ENCODE measurements at places on chromosomes 1 and 21.

DNA sequence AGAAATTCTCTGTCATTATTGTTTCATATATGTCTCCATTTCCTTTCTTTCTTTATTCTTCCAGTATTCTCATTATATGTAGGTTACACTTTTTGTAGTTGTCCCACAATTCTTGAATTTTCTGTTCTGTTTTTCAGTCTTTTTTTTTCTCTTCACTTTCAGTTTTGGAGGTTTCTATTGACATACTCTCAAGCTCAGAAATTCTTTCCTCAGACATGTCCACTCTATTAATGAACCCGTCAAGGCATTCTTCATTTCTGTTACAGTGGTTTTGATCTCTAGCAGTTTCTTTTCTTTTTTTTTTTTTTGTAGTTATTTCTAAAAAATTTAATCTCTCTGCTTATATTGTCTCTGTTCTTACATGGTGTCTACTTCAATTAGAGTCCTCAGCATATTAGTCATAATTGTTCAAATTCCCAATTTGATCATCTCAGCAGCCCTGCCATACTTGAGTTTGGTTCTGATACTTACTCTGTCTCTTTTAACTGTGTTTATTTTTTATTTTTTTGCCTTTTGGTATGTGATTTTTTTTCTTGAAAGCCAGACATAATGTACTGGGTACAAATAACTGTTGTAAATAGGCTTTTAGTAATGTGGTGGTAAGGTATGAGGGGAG lies 49.5 kb upstream of the KCNK2 start:
- H3K27me3 ChIP-seq, result no peaks in the 10 kb centered on the region
- H3K27ac ChIP-seq, result no peak overlapping the region
- no peak for DNase-seq
- no peaks in the 10 kb centered on the region for H3K4me1 ChIP-seq
- H3K36me3 ChIP-seq, result no peaks in the 10 kb centered on the region
- H3K4me3 ChIP-seq, result no peak overlapping the region

DNA sequence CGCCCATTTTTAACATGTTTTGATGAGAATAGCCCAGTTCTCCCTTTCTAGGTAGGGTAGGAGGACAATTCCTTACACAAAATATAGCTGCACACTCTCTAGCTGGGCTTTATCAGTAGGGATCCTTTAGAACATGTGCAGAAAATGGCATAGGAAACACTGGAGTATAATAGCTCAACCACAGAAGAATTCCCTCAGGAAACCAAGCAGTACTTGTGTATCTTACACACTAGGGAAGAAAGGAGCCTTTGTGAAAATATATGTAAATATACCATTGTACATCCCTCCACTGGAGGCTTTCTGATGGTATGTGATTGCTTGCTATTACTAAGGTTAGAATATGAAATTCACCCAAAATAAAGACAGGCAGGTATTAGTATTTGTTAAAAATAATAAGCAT lies 153.5 kb downstream of the LRRC40 start:
- H3K4me1 ChIP-seq, result no peaks in the 10 kb centered on the region
- no peaks in the 10 kb centered on the region for H3K36me3 ChIP-seq
- DNase-seq, result no peak
- H3K27ac ChIP-seq, result no peak overlapping the region

- peak within 1 kb of the TSS; percentile 2 for H3K27ac ChIP-seq
- H3K36me3 ChIP-seq, result no peaks in the 10 kb centered on the region
- H3K4me1 ChIP-seq, result peaks cover 6% of the 10 kb centered on the region
- H3K4me3 ChIP-seq, result peak within 1 kb of the TSS; percentile 72
- peak; percentile 72 for DNase-seq
Measured at GRCh38 chr1:9128520-9129265, at the start of gene GPR157. GPR157 (minus strand) TSS chr1:9129102; CDS start chr1:9129027, 75 bp downstream.

GRCh38 chr1:151967091-151967490 lies 26.6 kb downstream of the S100A10 start:
- no peaks in the 10 kb centered on the region for H3K36me3 ChIP-seq
- peaks cover 5% of the 10 kb centered on the region for H3K4me1 ChIP-seq
- H3K4me3 ChIP-seq, result no peak overlapping the region
- no peak overlapping the region for H3K27ac ChIP-seq
- H3K27me3 ChIP-seq, result no peaks in the 10 kb centered on the region
- no peak for DNase-seq

DNA sequence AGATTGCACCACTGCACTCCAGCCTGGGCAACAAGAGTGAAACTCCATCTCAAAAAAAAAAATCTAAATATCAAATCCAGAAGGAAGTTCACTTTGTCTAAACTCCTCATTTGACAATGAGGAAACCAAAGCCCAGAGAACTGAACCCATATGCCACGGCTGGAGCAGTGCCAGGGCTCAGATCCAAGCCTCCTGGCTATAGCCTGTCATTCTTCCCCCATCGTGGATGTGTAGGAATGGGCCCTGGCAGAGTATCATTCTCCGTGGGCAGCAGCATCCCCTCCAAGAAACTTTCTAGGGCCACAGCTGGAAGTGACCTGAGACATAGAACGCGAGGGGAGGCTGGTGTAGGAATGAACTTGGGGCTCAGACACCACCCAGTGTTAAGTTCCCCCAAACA lies 47.2 kb downstream of the CAPN9 start:
- no peaks in the 10 kb centered on the region for H3K36me3 ChIP-seq
- no peak overlapping the region for H3K4me3 ChIP-seq
- peaks cover 32% of the 10 kb centered on the region for H3K27me3 ChIP-seq
- no peaks in the 10 kb centered on the region for H3K4me1 ChIP-seq
- no peak for DNase-seq
